ENCODE measurements at places on chromosomes 16 and 17.

DNA sequence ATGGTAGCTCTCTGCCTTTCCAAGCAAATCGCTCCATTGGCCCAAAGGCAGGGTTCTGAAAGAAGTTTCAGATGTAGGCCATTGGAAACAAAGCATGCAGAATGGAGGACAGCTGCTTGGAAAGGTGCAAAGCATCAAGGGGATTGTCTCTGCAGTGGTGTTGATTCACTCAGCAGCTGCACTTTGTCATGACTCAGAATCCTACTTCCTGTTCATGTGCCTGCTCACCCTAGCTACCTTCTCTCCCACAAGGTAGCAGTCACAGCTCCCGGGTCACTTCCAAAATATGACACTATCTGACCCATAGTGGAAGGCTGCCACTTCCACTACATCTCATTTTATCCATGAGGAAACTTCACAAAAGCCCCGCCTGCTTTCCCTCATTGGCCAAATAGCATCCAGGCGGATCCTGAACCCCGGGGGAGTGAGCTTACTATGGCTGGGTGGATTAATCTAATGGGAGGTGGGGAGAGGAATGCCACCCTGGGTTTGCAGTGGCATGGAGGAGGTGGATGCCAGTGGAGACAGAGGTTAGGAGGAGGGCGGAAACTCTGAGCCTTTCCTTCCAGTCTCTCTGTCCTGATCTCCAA, 74.7 kb upstream of the NKD1 start:
- no peak for DNase-seq

GRCh38 chr16:67257486-67258160, 8.8 kb downstream of the SLC9A5 start:
- DNase-seq, result no peak

DNA sequence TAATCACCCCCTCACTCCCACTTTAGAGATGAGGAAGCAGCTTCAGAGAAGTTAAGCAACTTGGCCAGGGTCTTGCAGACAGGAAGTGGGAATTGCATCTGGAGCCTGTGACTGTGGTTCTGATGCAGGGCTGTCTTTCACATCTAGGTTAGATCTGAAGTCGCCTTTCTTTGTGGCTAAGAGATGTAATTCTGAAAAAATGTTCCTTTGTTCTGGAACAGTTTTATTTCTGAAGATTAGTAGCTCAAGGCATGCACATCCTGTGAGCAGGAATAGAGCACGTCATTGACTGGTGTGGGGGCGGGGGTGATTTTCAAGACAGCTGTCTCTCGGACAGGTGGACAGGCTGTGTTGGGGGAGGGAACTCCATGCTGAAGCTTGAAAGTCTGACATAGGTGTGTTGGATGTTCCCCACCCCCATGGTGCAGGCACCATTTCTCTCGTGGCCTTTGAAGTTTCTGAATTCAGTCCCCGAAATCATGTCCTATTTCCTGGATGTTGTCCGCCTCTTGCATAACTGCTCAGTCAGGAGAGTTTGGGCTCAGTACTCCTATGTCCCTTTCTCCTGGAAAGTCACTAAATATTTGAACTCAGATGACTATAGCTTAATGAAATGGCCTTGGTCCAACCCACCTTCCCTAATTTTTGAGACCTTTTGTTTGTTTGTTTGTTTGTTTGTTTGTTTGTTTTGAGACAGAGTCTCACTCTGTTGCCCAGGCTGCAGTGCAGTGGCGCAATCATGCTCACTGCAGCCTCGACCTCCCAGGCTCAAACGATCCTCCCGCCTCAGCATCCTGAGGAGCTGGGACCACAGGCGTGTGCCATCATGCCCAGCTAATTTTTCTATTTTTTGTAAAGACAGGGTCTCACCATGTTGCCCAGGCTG, 21.0 kb upstream of the HERPUD1 start:
- DNase-seq, result no peak

DNA sequence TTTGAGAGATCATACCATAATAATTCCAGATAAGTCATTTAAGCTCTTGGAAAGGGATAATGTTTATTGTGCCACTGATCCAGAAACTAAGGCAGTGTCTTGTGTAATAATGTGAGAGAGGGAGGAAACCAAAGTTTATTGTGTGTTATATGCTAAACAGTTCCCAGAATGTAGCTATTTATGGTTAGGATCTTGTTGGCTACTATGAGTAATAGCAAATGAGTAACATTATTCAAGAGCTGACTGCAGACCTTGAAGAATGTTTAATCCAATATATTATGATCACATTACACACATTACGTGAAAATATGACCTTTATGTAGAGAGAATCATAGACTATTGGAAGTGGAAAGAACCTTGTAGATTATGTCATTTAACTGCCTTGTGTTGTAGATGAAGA, 139.5 kb downstream of the BCAS3 start:
- no peak for DNase-seq

Measured in stimulated activated CD4-positive, alpha-beta T cell treated with anti-CD3 and anti-CD28 coated beads, Interleukin-1b, Interleukin-23, amount 100 ng/mL, for 4 hours (primary cell).